ENCODE measurements at places on chromosomes 5 and 9.

DNA sequence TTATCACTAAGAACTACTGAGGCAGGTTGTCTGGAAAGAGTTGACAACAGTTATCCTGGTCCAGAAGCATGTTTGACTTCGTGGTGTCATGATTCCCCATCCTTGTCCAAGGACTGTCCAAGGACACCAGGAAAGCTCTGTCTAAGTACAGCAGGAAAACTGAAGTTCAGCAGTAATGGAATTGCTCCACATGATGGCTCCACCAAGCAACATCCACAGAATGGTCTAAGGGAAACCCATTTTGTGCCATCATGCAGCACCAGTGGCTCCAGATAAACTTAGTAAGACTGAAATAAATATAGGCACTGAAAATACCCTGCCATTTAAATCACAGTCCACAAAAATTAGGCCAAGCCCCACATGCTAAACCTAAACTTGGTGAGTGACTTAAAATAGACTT is 192.8 kb downstream of the CDH18 start:
- peak; percentile 21 for DNase-seq

GRCh38 chr5:109674596-109674995 is 15.1 kb upstream of the MAN2A1 start:
- no peak for DNase-seq

DNA sequence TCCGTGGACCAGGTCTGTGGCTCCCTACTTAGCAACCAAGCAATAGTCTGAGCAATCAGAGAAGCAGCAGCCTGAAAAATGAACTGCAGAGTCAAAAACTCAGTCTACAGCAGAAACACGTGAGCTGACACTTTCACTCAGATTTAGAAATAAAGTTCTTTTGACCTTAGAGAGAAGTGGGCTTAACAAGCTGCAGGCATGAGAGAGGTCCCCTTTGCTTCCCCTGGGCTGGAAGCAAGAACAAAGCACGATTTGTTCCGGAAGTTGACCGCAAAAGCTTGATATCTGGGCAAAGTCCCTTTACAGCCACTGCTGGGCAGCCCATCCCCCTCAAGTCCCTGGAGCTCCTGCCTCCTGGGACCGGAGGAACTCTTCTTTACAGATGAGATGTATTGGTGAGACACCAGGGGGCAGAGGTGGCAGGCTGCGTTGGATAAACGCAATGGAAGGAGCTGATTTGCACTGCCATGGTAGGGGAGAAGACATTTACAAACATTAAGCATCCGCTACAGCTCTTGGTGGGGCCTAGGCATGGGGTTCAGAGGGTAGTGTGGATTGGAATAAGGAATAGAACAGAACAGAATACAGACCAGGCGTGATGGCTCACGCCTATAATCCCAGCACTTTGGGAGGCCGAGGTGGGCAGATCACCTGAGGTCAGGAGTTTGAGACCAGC is 5.8 kb upstream of the SOWAHA start:
- no peak for DNase-seq

- no peak for DNase-seq
Observed at GRCh38 chr9:129136446-129137035, 25.3 kb downstream of the PTPA start.

DNA sequence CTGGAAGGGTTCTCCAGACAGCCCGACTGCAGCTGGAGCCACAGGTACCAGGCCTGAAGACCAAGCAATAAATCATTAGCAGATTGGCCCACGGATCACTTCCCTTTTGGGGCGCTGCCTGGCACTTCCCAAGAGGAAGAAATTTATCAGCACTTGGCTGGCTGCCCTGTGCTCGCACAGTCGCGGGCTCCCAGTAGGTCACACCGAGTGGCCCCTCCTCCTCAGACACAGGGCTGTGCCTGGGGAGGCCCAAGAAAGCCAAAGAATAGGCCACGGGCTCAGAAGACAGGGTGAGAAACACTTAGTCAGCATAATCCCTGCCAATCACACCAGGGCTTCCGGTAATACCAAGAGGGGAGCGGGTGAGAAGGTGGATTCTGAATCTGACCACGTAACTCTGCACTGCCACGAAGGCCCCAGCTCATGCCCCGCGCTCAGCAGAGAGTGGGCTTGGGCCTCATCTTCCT is 115.7 kb upstream of the MSX2 start:
- peak; percentile 71 for DNase-seq

DNA sequence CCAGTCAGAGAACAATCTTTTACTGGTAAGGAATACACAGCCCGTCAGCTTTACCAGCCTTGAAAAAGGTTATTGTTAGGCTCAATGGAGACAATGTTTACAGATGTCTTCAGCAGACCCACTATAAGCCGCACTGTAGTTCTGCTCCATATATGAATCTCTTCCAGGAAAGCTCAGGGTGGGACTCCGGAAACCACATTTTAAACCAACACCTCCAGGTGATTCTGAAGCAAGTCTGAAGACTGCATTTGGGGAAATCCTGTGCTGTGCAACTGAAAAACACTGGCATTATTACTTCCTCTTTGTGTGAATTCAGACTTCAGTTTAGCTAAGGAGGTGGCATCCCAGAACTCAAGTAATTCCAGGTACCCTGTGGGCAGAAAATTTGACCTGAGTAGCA is 3.5 kb downstream of the GZMK start:
- no peak for DNase-seq

DNA sequence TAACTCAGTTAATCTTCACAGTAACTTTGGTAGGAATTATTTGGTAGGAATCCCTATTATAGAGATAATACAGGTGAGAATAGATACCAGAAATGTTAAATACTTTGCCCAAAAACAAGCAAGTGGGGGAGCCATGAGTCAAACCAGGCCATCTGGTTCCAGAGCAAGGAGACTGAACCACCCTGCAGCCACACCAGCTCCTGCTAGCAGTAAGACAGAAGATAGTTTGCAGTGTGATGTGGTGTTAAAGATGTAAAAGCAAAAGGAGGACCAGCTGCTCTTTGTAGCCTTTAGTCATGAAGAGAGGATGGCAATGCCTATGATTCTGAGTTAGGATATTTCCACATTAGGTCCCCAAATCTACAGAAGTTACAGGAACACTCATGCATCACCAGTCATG is 101.4 kb downstream of the PRKACG start:
- no peak for DNase-seq

- DNase-seq: peak; percentile 25
Observed at GRCh38 chr5:171724468-171725204, 61.0 kb upstream of the SMIM23 start.

- DNase-seq: no peak
Observed at GRCh38 chr5:68251804-68252522, 36.4 kb downstream of the PIK3R1 start.

DNA sequence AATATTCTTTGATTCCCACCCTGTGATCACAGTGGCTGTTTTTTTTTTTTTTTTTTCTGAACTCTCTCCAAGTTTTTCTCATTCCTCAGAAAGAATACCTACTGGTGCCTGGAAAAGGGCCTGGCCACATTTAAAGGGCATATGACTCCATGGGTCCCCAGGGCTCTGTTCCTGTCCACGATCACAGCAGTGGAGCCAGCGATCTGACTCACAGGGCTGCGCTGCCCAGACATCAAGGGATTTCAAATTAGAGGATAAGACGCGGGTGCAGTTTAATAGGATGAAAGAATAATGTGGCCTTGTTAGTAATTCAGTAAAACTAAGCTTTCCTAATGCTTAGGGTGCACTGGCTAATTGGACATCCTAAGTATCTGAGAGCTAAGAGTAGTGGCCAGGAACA is 175.1 kb upstream of the MSX2 start:
- no peak for DNase-seq

- no peak for DNase-seq
Observed at GRCh38 chr9:98430535-98431292, 175.3 kb upstream of the TBC1D2 start.

DNA sequence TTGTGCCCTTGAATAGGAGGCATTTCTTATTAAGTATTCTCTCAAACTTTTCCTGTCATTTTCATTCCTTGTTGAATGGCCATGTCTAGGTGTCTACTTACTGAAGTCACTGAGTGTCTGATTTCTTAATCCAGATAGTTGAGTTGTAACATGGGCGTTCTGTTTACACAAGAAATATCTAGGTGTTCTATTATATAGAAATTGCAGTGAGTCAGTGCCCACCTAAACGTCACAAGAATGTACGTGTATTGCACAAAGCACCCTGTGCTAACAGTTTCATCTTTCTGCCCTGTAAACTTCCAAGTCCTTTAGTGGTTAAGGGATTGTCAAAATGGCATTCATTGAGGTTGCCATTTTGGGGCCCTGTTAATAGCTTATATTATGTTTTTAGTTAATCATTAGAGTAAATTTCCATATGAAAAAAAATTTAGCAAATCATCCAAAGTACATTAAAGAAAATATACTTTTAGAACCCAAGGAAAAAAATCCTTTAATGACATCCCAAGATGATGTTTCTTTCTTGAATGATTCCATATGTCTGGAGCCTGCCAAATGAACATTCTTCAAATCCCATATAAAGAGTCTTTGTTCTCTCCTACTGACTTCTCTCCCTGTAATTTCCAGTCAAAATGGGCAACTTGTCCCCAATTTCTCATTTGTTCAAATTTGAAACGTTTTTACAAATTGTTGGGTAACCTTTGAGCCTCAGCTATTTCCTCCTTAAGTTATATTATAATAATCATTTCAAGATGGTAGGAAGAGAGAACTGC is 114.2 kb downstream of the GOLPH3 start:
- DNase-seq: peak; percentile 20

DNA sequence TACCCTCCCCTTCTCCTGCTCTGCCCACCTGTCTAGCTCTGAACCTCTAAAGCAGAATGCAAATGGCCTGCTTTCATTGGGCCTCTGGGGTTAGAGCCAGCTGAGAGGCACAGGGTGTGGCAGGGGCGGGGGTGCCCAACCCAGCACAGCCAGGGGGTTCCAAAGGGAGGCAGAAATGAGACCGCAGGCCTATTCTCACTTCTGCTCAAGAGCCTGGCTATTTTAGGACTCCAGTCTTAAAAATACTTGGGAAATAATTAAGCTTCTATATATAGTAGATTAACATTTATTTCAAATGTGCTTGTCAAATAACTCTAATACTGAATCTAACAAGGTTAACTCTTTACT is 5.7 kb downstream of the QSOX2 start:
- DNase-seq: no peak

DNA sequence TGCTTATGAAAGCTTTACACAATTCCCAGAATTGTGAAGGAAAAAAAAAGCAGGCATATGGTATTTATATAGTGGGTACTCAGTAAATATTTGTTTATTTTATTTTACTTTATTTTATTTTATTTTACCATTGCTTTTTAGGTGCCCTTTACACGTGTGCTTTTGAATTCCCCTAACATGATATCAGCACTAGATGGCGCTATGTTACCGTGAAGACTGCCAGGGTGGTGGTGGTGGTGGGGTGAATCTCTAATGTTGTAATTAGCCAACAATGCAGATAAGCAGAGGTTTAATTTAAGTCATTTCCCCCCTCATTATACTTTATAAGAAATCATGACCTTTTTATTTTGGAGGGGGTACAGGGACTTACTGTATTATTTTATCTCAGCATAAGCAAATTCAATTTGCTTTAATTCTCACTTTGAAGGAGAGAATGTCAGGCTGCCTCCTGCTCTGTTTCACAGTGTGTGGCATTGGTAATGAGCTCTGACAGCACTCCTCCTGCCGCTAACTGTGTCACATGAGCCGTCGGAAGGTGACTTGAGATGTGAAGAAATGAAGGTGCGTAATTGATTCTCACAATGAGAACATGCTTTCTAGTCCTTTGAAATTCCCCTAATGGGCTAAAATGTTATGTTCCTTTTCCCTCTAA is 165.6 kb downstream of the YTHDC2 start:
- DNase-seq: peak; percentile 48

- no peak for DNase-seq
Observed at GRCh38 chr5:68846828-68847227, 247.0 kb upstream of the SLC30A5 start.

DNA sequence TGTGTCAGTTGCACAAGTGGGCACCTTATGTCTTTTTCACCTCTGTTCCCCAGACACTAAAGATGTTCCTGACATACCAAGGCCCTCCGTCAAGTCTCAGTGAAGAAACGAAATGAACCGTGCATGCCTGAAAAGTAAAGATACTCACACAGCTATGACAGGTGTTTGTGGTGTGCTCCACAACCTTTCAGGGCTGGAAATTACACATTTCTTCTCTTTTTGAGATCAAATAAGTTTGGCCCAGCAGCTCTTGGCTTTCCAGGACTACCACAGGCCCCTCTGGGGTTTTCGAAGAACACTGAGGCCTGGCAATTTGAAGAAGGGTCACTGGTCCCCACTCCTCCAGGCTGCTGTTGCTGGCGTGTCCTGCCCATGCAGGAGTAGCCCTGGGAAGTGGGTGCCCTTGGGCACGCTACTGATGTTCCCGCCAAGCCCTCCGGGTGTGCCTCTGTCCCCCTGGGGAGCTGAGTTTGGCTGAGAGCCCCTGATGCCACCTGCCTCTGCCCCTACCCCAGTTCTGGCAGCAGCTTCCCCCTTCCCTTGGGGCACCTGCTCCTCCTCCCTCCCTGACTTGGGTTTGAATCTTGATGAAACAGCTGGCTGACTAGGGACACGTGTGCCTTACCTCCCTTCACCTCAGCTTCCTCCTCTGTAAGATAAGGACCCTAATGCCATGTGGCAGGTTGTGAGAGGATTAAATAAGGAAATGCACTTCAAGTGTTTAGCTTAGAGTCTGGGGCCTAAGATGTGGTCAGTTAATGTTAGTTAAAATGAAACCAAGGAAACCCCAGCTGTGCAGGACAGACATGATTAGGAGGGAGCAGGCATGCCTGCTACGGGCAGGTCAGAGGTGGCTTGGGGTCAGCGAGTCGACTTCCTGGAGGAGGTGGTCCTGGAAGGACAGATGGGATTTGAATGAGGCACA is 49.1 kb upstream of the GADD45G start:
- DNase-seq: no peak

GRCh38 chr5:150272531-150272930 is 17.0 kb downstream of the CAMK2A start:
- peak; percentile 67 for DNase-seq

GRCh38 chr5:43352915-43353314 is 39.7 kb upstream of the HMGCS1 start:
- DNase-seq: no peak

DNA sequence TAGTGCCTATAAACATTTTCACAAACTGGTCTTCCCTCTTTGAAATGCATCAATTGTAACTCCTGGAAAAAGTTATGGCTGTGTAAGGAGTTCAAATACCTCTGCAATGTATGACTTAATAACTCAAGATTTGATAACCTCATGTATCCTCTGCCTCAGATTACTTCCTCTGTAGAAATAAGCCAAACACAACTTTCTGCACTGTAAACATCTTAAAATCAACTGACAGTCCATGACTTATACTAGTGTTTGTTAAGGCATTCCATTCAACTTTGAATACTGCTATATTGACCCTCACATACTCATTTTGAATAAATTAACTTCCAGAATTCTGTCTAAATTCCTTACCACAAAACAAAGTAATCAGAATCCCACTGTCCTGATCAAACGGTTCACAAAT is 256.2 kb upstream of the POU5F2 start:
- no peak for DNase-seq

DNA sequence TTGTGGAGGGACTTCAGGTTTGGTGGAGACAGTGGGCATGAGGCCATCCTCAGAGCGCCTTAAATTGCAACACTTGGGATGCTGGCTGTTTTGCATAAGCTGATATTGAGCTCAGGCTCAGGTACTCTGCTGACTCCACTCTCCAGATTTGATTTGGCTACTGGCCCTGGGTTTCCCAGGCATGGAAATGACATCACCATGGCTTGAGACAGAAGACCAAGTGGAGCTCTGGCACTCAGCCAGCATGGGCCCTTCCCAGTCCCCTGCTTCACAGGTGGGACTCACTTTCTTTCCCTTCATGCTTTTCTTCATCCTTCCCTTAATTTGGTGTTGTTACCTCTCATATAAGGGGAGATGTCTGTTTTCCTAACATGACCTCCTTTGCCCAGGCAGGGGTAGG is 72.0 kb upstream of the IL12B start:
- peak; percentile 56 for DNase-seq

Data from Daoy (cell line).